ELR (cell line): ENCODE measurements at places on chromosomes 7 and 10.

DNA sequence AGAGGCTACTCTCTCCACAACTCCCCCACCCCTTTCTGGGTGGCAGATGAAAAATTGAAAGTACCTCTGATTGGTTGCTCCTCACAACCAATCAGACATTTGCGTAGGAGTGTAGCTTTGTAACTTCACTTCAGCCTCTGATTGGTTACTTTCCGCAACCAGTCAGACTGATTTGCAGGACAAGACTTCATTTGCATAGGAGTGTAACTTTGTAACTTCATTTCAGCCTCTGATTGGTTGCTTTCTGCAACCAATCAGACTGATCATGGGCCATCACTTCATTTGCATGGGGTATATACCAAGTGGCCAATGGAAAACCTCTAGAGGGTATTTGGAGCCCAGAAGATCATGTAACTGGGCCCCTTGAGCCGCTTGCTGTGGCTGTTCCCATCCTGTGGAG, 25.6 kb downstream of the CDNF start:
- DNase-seq = no peak

- no peak for DNase-seq
Observed at GRCh38 chr7:73880755-73881328, 19.9 kb downstream of the TMEM270 start.

DNA sequence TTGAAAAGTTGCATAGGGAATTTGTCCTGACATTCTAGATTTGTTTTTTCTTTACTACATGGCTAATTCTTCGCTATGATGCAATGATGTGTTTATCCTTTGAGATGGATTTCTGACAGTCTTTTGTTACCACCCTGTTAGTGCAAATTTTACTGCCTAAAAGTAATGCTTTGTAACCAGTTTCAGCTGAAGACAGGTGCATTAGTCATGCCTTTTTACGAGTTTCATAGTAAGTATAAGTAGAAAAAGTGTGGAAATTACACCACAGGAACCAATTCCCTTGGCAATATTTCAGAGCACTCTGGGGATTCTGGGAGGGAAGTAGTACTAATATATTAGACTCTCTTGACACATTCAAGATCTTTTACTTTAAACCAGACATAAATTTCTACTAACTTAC, 257.8 kb upstream of the DKK1 start:
- DNase-seq = no peak

DNA sequence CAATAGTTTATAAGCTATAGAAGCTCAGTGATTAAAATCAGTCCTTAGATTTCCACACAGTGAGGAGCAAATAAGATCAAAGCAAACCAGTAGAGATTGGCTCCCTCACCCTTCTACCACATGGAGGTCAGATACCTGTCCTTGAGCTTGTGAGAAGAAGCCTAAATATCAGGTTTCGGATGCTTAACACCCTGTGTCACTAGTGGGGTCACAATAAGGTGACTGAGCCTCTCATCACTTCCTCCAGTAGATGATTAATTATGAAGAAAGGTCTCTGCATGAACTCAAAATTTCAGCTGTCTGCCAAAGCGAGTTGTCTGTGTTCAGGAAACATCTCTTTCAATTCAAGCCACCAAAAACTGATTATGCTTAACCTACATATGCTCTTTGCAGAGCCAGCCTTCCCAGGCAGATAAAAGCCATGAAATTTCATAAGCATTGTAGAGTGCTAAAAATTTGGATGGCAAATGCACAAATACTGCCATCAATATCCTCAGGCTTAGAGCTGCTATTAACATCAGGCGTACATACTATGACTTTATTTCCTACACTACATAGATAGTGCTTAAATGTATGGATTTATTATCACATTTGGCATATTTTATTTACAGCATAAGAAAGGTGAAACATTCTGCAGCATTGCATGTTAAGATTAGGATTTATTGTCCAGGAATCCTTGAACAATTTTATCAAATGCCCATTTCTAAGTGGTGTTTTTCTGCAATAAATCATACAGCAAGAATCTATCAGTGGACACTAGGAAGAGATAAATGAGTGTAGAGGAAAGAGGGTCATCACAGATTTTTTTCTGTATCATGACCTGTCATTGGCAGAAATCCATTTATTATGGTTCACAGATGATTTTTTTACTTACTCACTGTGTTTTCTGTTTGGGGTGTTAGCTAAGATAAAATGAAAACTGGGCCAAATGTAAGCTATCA, 285.1 kb upstream of the SP8 start:
- no peak for DNase-seq
